Peyer's patch (tissue), 4 donors: ENCODE measurements at places on chromosomes 12 and 14. TPM values are rescaled to one million over a fixed set of nuclear protein-coding genes. Genes with fewer than 3 reads are reported as not detected.

DNA sequence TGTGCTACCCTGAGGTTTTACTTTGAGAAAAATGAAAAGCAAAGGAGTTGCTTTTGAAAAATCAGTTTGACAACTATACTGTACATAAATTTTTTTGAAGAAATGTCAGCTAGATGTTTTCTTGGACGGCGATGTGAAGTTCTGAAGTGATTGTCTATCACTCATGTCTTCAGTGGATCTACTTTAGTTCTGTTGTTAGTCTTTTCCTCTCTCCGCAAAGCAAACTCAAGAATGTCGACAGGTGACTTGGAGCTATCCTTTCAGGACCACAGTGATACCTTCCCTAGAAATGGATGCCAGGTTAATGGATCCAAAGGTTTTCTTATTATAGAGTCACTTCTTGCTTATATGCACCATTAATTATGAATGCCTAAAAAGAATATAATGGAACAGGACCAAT is 1.2 kb downstream of the PTPRO start:
- DNase-seq, result no peak

- no peak for DNase-seq
These were observed 105.5 kb upstream of the CCND2 start for GRCh38 chr12:4168036-4168435.

- DNase-seq, result no peak
These were observed 360.9 kb downstream of the NAV3 start for GRCh38 chr12:78191611-78192010.

- no peak for DNase-seq
These were observed 896 bp upstream of the CDKN1B start for GRCh38 chr12:12716151-12716792.

- DNase-seq, result no peak
These were observed 24.8 kb upstream of the MTHFD1 start for GRCh38 chr14:64363265-64363846.

DNA sequence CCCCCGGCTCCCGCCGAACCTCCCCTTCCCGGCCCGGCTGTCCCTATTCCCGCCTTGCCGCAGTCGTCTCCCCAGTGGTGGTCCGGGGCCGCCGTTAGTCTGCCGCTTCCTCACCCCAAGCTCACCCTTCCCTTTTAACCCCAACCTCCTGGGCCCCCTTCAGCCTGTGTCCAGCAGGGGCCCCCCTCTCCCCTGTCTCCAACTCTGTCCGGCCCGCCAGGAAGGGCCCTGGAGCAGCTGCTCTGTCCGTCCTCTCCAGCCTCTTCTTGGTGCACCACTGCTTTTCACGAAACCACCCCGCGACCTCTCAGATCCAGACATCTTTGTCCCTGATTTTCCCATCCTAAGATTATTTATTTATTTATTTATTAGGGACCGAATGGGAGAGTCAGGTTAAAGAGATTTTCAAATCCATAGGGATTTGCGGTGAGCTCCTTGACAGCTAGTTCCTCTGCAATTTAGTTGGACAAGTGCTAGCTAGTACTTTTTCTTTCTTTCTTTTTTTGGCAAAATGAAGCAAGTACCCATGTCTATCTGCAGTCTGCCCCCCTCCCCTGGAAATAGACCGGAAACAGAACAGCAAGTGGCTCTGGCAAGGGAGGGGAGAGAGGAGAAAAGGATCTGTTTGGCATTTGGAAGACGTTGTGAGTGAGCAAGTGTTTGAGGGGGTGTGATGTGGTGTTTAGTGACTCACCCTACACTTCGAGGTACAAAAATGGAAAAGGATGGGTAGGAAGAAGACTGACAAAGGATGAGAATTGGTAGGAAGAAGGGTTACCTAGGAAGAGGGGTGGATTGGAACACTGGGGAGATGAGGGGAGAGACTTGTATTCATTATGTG is 632 bp downstream of the UBR7 start:
- peak; percentile 51 for DNase-seq

DNA sequence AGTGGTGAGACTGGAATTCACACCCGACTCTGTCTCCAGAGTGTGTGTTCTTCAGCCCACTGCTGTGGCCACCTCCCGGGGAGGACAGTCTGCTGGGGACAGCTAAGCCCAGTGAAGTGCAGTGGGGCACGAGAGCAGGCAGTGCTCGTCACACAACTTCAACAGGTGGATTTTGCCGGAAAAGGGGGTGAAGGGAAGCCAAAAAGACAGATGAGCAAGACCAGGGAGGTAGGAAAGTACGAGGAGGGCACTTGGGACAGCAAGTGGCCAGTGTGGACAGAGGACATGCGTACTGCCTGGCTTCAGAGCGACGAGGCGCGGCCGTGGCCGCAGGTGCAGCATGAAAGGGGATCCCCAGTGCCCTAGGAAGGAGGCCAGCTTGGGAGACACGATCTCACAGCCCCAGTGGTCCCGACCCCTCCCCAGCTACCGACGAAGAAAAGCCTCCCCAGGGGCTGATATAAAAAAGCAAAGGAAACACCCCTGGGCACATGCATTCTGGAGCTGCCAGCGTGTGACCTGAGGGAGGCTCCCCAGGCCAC is 96.1 kb downstream of the FBXL14 start:
- DNase-seq, result no peak

- no peak for DNase-seq
These were observed 6.1 kb downstream of the OR5AU1 start for GRCh38 chr14:21149641-21150367.

DNA sequence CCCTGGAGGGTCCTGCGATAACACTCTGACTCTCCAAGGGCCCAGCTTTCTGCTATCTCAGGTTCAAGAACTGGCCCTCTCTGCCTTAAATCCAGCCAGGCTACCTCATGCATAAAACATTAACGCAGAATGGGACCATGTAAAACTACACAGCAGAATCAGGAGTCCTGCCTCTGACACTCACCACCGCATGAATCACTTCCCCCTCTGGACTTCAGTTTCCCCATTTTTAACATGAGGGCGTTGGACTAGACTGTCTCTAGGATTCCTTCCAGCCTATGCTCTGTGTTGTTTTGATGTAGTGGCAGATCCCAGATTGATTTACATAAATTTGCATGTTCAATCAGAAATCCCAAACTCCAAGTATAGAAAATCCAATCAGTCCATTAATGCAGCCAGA is 3.3 kb downstream of the NCKAP5L start:
- DNase-seq, result no peak

- no peak for DNase-seq
These were observed 74.4 kb downstream of the ALG10B start for GRCh38 chr12:38391007-38391406.

- DNase-seq, result no peak
These were observed 32.0 kb upstream of the CDKN3 start for GRCh38 chr14:54364555-54365415.

GRCh38 chr14:62436261-62436660 is 609.0 kb downstream of the KCNH5 start:
- peak; percentile 47 for DNase-seq

GRCh38 chr14:34714320-34715126 is at the start of gene CFL2:
Gene CFL2, minus strand, starts transcription at chr14:34714593. Its CDS starts 53 bp downstream, at chr14:34714540.
- DNase-seq, result peak; percentile 75

- no peak for DNase-seq
These were observed 3.3 kb upstream of the NUDT14 start for GRCh38 chr14:105184461-105184860.

DNA sequence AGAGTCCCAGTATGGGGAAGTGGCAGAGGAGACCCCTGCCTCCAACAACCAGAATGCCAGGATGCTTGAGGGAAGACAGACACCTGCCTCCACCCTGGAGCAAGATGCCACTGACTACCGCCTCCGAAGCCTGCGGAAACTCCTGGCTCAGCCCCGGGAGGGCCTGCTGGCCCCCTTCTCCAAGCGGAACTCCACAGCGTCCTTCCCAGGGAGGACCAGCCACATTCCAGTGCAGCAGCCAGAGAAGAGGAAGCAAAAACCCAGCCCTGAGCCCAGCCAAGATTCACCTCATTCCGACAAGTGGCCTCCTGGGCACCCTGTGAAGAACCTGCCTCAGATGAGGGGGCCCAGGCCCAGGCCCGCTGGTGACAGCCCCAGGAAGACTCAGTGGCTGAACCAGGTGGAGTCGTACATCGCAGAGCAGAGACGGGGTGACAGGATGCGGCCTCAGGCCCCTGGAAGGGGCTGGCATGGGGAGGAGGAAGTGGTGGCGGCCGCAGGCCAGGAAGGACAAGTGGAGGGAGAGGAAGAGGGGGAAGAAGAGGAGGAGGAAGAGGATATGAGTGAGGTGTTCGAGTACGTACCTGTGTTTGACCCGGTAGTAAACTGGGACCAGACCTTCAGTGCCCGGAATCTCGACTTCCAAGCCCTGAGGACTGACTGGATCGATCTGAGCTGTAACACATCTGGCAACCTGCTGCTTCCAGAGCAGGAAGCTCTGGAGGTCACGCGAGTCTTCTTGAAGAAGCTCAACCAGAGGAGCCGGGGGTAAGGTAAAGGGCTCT is 93.7 kb downstream of the B4GALNT3 start:
- DNase-seq, result peak; percentile 51

DNA sequence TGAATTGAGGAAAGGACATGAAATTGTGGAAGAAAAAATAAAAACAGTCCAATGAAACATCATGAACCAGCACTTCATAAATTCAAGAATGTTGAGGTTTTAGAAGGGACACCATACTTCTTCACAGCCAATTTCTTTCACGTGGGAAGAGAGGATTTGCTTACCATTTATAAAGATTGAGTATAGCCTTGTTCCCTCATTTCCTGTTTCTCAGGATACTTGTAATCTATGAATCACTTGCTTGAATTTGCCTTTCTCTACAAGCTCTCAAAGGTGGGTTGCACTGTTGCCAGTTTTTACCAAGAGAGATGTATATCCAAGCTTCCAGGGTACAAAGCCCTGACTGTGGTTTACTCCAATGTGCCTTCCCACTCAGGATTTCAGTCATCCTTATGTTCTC is 116.1 kb downstream of the DUSP6 start:
- no peak for DNase-seq

GRCh38 chr12:52275686-52276085 is 1.2 kb downstream of the KRT86 start:
- no peak for DNase-seq

GRCh38 chr14:86129426-86129825 is 599.5 kb downstream of the FLRT2 start:
- DNase-seq, result no peak

GRCh38 chr12:466039-466438 is 6.3 kb downstream of the B4GALNT3 start:
- DNase-seq, result no peak

DNA sequence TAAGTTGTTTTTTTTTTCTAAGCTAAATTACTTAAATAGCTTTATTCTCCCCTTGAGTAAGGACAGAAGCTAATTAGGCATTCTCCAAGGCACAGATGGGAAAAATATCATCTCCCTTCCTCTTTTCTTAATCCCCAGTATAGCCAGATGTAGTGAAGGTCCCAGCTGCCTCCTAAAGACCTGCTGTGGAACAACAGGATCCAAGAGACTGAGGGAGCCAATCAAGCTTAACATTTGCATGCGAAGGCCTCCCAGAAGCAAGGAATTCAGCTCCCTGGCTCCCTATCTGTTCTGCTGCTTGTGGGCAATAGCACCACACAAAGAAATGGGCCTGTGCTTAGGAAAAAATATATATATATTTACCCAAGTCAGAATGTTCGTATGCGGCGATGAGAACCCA is 255.2 kb downstream of the SYT1 start:
- no peak for DNase-seq

GRCh38 chr14:36700651-36701050 is 39.0 kb downstream of the PAX9 start:
- no peak for DNase-seq

- no peak for DNase-seq
These were observed 377.3 kb upstream of the E2F7 start for GRCh38 chr12:77442633-77443032.

DNA sequence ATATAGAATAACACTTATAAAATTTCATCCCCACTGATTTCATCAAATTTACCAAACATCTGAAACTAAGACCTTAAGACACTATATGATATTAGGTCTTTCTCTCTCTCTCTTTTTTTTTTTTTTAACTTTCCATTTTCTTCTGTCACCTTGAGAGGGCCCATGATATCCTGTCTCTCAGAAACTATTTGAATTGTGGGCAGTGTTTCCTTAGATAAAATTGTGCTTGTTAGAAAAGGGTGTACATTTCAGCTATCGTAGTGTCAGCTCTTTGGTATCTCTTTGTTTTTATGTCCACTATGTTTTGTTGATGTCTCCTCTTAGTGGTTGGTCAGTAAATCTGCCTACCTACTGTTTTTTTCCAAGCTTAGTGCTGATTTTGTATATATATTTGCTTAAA is 23.8 kb downstream of the DNM1L start:
- no peak for DNase-seq

DNA sequence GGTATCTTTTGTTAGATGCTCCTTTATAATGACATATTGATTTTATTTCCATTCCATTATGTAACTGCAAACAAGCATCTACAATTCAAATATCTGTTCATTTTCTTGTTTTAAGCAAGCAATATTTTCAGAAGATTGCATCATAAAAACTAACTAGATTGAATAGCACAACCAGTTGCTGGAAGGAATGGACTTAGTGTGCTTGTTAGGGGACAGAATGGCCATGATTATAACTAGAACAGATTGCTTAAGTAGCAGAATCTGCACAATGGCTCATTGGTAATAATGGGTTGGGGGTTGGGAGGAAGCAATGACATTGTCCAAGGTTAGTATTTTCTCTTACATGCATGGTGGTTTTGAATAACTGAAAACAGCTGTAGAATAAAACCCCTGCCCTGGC is 939.5 kb downstream of the SLC16A7 start:
- no peak for DNase-seq

DNA sequence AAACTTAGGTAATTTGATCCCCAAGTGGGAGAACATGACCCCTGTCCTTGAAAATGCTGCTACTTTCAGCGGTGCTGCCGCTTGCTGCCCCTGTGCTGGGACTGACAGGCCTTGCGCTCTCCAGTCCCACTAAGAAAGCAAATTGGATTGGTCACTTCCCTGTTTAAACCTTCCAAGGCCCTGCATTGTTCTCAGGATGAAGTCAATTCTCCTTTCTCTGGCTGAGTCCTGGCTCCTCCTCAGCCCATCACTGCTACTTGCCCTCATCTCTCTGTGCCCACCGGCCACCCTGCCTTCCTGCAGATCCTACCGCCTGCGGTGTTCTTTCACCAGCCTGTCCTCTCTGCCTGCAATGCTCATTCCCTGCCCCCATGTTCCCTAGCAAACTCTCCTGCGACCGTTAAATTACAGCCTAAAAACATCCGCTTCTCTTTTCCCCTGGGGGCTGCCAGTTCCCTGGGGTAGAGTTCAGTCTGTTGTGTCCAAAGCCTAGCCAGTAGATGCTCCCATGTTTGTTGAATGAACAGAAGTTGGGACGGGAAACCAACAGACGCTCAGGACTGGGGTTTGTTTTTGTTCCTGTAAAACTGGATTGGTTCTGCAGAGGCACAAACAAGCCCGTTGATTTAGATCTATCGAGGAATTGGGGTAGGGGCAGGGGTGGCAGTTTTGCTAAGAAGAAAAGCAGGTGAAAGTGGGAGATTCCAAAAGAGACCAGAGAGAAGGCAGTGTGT is 127.3 kb upstream of the HIF1A start:
- peak; percentile 59 for DNase-seq

GRCh38 chr12:68623984-68624383 is 13.3 kb downstream of the RAP1B start:
- no peak for DNase-seq

- no peak for DNase-seq
These were observed 74.2 kb downstream of the SMOC1 start for GRCh38 chr14:69953266-69953915.

ATF1 gene
- total RNA-seq, result 18.6 TPM

ACTR10 gene
- total RNA-seq, result 37.1 TPM

VASH1 gene
- total RNA-seq, result 1.6 TPM

MIA2 gene
- total RNA-seq, result 133 TPM

C12orf54 gene
- total RNA-seq, result not detected

LRP1-AS gene
- total RNA-seq, result not detected

FAM90A1 gene
- total RNA-seq, result not detected

BORCS5 gene
- 8.3 TPM for total RNA-seq

DCN gene
- 543 TPM for total RNA-seq

DRAM1 gene
- 7.4 TPM for total RNA-seq

GUCY2C gene
- total RNA-seq, result 25.6 TPM

CBLN3 gene
- total RNA-seq, result not detected

TMEM117 gene
- 50.5 TPM for total RNA-seq
